ENCODE measurements at places on chromosomes 1 and 21.
A peak's percentile ranks its signal among the peaks of the same experiment; 100 is the strongest.

DNA sequence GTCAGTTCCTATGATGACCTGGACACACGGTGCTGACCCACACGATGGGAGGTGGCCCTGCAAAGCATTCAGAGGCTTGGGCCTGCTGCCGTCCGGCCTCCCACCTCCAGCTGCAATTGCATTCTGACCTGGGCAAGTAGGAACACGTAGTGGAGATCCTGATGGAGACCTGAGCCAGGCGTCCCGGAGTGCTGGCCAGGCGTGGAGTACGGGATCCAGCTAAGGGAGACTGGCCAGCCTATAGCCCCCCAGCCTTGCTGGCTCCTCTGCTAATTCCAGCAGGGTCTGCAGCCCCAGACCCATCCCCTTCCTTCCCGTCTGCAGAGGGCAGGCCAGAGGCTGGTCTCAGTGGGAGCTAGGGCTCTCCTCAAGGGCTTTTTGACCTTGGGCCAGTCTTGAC lies 11.2 kb downstream of the CD46 start:
- DNase-seq = no peak

GRCh38 chr1:7768583-7768982 lies 2.5 kb upstream of the VAMP3 start:
- DNase-seq = no peak

GRCh38 chr21:24514081-24514733 lies 1093.1 kb downstream of the MRPL39 start:
- peak; percentile 6 for DNase-seq

DNA sequence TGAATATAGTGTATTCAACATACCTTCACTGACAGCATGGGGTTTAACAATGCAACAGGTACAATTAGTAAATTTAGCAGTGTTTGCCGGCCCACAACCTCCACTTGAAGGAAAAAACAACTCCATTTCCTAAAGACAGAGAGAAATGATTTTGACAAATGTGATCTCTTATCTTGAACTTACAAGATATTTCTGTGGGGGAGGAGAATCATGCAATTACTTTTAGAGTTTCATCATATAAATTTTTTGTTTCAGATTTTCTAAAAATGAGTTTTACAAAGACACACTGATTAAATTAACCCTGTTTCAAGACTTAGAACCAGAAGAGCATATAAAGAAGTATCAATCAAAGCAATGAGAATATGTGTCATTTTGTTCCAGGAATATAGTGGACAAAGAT lies 80.3 kb downstream of the NME7 start:
- no peak for DNase-seq

DNA sequence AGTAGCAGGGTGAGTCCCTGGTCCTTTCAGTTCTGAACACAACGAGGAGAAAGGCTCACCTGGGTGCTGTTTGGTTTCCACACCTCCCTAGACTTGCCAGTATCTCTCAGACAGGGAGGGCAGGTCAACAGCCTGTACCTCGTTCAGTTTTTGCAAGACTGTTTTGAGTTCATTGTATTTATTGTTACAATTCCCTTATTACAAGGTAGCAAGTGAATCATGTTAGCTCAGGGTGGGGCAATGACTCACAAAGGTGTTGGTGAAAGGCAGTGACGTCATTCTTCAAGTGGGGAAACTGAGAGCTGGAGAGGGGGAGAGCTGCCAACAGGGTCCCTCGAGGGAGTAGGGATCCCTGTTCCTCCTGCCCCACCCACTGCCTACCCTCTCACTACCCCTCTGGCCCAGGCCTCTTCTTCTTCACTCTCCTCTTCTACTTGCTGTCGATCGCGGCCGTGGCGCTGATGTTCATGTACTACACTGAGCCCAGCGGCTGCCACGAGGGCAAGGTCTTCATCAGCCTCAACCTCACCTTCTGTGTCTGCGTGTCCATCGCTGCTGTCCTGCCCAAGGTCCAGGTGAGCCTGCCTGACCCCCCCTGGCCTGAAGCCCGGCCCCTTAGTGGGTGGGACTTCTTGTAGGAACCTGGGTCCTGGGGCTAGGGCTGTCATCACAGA lies 13.4 kb downstream of the SERINC2 start:
- no peak for DNase-seq

GRCh38 chr1:180392020-180392419 lies 110.4 kb downstream of the ACBD6 start:
- DNase-seq = no peak

- no peak for DNase-seq
Measured at GRCh38 chr1:6121021-6121421, 59.1 kb downstream of the CHD5 start.

GRCh38 chr1:46558141-46558963 lies 6.9 kb upstream of the KNCN start:
- no peak for DNase-seq

- no peak for DNase-seq
Measured at GRCh38 chr1:41144285-41144684, 97.8 kb downstream of the SCMH1 start.

GRCh38 chr21:33976082-33977016 lies 60.7 kb upstream of the ATP5PO start:
- peak; percentile 95 for DNase-seq

GRCh38 chr1:6241107-6241886 lies 2.7 kb upstream of the HES3 start:
- DNase-seq = no peak

- DNase-seq = no peak
Measured at GRCh38 chr1:107572674-107573211, 392.2 kb downstream of the VAV3 start.

DNA sequence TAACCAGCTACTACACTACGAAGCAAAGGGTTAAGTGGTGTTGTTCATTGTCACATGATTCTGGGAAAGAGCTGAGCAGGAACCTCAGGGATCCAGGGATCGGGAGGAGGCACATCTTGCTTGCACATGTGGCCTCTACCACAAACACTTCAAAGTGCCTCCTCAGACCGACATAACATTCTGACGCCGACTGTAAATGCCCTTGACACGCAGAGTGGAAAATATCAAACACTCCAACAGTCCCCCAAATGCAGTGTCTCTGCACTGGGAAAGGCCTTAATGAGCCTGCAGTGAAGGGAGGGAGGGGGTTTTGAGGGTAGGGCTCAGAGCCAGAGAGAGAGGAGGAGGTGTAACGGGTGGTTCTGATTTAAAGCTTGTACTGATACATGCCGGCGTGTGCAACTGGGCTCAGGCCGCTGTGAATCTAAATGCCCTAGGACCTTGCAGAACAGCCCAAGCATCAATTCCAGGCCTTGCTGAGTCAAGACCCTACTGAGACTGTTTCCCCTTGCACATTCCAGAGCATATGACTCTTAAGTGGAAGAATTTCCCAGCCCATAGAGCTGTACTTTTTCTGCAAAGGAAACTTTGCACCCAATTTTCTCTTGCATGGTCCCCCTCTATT lies 163.7 kb downstream of the NTMT2 start:
- DNase-seq = no peak

- DNase-seq = peak; percentile 91
Measured at GRCh38 chr1:212683357-212683722, 16.3 kb downstream of the BATF3 start.

GRCh38 chr1:168092566-168093355 lies 44.0 kb downstream of the GPR161 start:
- no peak for DNase-seq

- DNase-seq = no peak
Measured at GRCh38 chr1:73860421-73860950, 337.5 kb downstream of the LRRIQ3 start.

DNA sequence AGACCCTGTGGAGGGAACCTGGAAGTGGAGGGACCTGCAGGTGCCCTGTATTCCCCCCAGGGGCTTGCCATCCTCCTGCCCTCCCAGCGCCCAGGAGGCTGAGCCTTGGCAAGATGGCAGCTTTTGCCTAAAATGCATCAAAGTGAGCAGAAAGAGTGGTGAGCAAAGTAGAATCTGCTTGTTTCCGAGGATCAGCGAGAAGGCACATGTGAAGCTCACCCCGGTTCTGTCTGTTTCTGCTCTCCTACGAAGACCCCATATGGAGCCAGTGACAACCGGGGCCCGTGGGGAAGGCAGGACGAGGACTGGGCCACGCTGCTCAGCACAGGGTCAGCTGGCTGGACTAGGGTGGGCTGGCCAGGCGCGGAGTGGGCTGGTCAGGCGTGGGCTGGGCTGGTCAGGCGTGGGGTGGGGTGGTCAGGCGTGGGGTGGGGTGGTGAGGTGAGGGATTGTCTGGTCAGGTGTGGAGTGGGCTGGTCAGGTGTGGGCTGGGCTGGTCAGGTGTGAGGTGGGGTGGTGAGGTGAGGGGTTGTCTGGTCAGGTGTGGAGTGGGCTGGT lies 5.2 kb upstream of the FNDC10 start:
- no peak for DNase-seq

DNA sequence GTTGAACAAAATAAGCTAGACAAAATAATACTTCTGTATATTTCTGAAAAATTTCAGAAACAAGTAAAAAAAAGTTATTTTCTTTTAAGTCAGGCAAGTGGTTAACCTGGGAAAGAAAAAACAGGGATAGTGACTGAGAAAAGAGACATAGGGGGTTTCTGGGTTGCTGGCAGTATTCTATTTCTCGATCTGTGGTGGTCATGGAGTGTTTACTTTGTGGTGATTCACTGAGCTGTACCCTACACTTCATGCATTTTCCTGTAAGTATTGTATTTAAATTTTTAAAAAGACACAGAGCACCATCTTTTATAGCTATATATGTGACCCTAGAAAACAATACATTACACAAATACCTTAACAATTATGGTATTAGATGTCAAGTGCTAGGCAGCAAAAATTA lies 58.2 kb downstream of the ZNF644 start:
- DNase-seq = no peak

DNA sequence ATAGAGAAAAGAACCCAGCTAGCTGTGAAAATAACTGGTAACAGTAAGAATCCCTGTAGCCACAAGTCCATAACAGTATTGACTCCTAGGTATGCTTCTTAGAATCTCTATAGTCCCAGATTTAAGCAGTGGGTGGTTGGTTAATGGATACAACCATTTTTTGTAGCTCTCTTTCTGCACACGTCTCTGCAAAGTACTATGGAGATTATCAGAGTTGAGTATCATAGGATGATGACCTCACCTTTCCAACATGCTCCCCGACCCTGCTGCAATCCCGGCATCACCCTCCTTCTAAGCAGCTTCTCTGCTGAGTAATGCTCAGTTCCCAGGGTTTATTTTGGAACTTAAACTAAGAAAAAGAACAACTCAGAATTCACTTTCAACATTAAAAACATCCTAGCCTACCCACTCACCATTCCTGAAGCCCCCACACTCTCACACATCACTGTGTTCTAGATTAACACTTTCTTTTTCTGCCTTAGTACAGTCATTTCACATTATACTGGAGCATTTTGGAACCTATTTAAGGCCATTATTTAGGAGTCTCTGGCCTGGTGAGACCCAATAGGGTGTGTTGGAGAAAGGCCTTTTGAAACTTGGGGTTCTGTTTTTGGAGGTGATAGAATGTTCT lies 2.7 kb downstream of the MLLT11 start:
- DNase-seq = no peak

DNA sequence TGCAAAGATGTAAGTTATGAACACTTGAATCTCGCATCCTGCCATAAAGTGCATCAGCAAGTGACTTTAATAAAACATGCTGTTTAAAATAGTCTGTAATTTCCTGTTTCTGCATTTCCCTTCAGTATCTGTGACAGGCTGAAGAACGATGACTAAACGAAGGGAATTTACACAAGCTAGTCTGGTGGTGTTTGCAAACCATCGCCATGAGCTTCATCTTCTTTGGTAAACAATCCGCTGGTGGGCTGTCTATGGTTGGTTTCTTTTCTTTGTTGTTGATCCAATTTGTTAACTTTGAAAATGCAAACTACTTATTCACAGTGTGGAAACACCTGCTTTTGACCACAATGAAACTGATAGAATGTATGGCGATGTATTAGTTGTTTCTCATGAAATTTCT lies 13.9 kb downstream of the SERTAD4 start:
- DNase-seq = no peak

DNA sequence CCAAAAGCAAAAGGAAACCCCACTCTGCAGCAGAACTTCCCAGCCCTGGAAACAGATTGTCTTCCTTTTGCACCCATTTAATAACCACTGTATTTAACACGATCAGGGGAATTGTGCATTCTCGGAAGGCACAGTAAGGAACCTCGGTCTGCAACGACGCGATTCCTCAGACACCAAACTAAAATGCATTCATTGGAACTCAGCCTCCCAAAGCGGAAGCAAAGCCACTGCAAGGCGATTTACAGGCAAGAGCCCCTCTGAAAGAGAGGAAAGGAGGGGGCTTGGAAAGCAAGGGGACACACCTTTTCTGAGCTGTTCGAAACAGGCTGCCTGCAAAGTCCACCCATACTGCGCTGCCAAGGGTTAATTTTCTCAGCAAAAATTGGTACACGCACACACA lies 297.7 kb downstream of the OMA1 start:
- DNase-seq = no peak

GRCh38 chr1:27607239-27607804 lies 3.4 kb upstream of the AHDC1 start:
- peak; percentile 65 for DNase-seq

DNA sequence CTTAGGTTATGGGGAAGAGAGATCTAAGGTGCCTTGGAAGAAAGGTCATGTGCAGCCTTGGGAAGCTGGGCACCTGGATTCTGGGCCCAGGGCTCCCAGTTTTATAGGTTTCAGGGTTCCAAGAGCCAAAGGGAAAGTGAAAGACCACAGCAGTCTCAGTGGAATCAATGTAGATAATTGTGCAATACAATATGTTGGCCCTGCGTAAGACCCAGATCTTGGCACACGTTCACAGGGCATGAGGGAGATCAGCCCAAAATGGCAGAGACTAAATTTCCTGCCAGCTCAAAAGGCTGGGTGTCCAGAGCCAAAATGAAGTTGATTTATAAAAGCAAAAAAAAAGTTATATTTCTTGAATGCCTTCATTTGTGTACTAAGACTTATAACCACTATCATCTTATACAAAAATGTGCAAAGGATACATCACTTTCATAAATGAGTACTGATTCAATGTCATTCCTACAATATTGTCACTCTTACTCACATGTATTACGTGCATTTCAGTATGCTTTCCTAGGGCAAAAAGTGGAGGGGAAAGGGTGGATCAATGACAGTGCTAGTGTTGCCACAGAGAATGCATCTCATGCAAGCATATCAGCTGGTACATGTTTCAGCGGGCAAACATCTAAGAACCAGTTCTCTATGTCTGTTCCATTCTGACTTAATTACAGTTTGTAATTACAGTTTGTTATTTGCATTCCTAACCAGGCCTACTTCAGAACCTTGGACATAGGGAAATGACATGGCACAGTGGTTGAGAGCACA lies 22.5 kb upstream of the NPL start:
- no peak for DNase-seq

DNA sequence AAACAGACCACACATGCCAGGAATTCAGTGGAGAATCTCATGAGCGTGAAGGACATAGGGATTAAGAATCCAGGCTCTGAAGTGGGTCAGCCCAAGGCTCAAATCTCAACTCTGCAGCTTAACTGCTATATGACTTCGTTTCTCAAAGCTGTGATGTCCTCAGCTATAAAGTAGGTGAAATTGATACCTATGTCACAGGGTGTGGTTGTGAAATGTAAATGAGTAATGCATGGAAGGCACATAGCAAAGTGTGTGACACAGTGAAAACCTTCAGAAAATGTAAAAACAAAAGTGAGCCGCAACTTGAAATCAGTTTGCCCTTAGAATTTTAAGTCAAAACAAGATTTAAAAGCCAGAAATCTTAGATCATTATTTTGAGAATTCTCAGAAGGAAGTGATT lies 145.7 kb upstream of the PRMT6 start:
- DNase-seq = no peak

All from MV-4-11 (cell line).